Sciatic nerve (tissue), 2 donors: ENCODE measurements at places on chromosomes 7 and 10.

DNA sequence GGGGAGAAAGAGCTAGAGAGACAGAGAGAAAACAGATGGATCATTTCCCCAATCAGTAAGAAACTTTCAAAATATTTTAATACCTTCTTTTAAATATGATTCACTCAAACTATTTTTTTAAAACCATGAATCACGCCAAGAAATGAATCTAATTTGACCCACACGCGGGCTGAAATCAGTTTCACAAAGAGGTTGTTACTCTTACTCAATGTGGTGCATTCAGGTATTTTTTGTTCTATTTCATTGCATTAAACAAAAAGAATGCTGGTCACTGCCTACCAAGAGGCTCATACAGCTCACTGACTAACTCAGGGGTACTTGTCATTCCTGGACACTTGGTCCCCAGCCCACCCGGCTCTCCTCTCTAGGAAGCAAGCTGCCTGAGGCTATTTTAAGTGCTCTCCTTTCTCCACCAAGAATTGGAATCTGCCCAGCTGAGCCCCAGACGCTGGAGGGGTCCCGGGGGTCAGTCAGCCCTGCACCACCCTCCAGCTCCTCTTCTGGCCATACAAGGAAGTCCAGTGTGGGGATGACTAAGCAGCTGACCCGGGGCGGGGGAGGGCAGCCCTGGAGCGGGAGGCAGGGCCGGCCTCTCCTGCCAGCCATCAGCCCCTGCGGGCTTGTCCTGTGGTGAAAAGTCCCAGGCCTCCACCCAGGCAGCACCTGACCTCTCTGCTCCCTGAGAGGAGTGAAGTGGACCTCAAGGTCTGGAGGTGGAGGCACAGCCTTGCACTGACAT is 21.7 kb upstream of the PFKP start:
- peak; percentile 77 for DNase-seq

DNA sequence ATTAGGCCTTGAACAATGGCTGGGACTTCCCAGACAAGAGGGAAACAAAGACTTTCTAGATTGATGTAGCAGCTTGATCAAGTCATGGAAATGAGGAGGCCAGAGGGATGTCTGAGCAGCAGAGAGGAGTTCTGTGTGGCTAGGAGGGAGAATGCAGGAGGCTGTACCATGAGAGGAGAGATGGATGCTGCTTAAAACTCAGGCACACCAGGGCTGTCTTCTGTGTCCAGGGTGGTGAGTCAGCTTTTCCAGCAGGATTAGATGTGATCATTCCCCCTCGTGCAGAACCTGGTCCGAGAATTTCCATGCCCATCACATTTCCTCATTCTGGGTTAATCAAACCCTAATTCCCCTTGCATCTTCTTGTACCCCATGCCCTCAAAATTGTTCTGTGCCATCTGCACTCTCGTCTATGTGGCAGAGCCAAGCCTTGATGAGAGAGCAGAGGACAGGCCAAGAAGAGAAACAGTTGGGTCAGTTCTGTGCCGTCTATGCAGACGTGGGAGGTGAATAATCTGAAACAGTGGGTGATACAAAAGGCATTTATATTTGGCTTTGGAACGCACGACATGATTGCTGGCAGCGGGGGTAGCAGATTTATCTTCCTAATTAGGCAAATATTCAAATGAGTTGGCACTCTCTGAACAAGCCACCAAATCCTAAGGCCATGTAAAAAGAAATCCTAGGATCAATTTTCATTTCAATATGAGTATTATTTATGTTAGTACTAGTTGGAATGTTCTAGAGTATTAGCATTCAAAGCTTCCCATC is 160.7 kb downstream of the TMEM178B start:
- DNase-seq = no peak

DNA sequence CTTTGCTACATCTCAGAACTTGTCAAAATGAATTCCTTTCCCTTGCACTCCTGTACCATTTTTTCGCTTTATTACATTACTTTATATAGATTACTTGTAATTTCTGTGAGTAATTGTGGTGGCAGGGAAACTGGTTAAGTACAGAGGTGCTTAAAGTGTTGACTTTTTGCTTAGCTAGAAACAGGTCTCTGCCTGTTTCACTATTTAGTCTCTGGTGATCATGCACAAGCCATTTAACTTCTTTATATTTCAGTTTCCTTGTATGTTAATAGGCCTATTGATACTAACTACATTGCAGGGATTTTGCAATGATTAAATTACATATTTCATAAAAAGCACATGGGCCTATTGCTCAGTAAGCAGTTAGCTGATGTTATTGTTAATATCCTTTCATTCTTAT is 233.8 kb downstream of the PRKG1 start:
- no peak for DNase-seq

DNA sequence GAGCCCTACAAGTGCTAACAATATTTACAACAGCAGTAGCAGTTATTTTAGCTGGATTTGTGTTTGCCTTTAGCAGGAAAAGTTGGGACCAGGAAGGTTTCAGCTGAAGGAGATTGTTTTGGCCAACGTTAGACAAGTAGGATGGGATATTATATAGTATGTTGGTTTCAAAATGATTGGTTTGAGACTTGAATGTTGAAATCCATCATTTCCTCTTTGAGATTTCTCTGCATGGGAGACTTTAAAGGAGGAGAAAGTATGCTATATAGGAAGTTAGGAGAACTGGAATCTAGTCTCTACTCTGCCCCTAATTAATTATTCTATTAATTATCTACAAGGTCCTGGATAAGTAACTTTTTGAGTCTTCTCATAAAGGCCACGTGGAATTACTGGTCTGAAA is 263.8 kb downstream of the PTEN start:
- DNase-seq = no peak

GRCh38 chr7:156434706-156435105 is 205.9 kb upstream of the RNF32 start:
- no peak for DNase-seq

DNA sequence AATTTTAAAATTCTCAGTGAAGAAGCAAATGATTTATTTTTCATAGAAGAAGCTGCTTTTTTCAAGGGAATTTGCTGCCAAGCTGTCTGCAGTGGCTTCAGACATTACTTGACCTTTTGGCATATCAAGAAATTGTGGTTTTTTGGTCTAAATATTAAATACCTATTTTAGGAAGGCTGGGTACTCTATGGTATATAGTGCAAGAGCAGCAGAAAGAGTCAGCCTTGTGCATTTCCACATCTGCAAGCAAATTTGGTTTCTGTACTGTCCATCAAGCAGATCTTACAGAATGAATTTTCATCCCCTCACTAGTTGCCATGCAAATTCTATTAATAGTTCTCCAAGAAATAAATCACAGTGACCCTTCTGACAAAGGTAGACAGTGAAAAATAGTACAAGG is 222.0 kb downstream of the BICC1 start:
- no peak for DNase-seq

DNA sequence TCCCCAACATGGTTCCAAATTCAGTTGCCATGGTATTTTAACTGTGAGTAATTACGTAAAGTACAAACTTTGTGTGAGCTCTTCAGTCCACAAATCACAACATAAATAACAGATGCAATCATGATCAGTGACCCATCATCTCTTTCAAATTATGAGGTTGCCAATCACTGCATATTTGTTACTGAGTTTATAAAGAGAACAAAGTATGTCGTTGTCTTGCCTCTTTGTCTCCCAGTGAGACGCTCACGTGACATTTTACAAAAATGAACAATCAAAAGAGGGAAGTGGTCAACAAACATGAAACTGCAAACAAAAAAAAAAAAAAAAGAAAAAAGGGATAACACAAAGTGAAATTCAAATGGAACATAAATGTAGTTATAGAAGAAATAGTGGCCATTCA is 122.7 kb upstream of the PDSS1 start:
- DNase-seq = no peak

DNA sequence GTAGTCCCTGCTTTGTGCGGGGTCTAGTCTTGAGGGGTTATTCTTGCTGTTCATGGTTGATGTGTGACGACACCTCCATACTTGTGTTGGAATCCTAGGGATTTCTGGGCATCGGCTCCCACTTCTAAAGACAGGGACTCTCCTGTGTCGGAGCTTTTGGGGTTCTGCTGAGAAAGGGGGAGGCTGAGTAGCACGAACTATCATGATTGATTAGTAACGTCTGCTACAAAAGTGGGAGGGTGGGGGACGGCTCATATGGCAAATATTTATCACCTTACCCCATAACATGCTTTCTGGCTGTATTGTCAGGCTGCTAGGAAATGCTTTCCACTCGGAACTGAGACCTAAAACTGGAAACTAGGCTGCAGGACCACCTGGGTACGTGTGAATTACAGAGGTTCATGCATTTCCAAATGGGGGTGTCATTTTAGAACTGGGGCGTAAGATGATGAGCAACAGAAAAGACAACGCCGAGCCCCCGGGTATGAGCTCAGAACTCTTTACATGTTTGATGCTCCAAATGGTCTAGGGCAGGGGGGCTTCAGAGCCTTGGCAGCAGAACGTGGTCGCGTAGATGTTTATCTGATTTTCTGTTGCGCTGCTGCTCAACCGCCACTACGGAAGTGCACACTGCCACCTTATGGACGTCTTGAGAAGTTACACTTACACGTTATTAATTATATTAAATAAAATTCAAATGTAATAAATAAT is 15.1 kb upstream of the NME8 start:
- peak; percentile 74 for DNase-seq

GRCh38 chr7:82406937-82407336 is 36.6 kb downstream of the CACNA2D1 start:
- DNase-seq = no peak
